ENCODE measurements at places on chromosomes 1 and 21. TPM values are rescaled to one million over a fixed set of nuclear protein-coding genes. Genes with fewer than 3 reads are reported as not detected.

DNA sequence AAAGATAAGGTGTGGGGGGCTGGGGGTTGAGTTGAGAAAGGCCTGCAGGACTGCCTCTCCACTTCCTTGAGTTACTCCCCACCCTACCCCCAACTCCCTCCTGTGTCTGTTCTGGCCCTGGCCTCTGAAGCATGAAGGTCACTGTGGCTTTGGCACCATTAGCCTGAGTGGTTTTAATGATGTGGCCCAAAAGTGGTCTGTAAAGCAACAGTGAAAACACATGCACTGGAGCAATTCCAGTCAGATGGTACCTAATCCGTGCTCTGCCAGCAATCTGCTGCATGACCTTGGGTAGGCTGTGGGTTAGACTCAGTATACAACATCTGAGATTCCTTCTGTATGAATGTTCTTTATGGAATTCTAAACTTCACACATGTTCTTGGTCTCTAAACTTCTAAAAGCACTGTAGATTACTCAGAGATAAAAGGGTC, 86.5 kb upstream of the ATP1A1 start:
- H3K27me3 ChIP-seq = no peaks in the 10 kb centered on the region
- H3K27ac ChIP-seq = no peak overlapping the region
- no peak for DNase-seq
- H3K4me3 ChIP-seq = no peak overlapping the region
- no peaks in the 10 kb centered on the region for H3K4me1 ChIP-seq

GRCh38 chr1:58439946-58440345, 106.6 kb downstream of the OMA1 start:
- peaks cover under 1% of the 10 kb centered on the region for H3K4me1 ChIP-seq
- DNase-seq = no peak
- H3K4me3 ChIP-seq = no peak overlapping the region
- H3K27ac ChIP-seq = no peak overlapping the region
- no peaks in the 10 kb centered on the region for H3K36me3 ChIP-seq

- peak overlapping the region; percentile 3 for H3K27ac ChIP-seq
- H3K36me3 ChIP-seq = peaks cover 79% of the 10 kb centered on the region
- H3K4me3 ChIP-seq = no peak overlapping the region
- no peaks in the 10 kb centered on the region for H3K27me3 ChIP-seq
Measured at GRCh38 chr21:34835526-34835925, 166.7 kb downstream of the CLIC6 start.

DNA sequence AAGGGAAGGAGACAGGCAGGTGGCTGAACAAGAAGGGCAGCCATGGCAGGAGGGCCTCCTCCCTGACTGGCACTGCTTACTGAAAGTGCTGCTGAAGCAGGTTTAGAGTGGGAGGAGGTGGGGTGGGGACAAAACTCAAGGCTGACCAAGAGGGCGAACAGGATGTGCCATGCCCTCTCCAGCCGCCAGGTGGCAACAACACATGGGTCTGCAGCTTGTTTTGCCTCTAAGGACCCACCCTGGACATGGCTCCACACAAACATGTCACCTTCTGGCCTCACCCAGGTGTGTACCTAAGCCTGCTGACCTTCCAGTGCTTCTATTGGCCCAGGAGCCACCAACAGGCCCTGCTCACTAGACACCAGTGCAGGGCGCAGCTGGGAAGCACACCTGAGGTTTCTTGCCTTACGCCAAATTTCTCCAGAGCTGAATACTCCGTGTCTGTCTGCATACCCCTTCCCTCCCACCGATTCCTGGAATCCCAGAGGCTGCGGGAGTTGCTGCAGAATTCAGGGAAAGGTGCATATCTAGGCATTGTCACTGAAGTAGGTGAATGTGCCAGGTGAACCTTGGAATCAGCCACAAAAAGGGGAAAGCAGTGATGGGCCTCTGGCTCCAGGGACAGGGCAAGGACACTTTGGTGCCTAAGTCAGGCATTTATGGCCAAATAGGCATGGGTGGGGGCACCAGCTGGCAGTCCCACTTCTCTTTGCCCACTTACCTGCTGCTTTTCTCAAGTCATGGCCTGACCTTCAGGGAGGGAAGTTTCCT, 5.3 kb downstream of the PSRC1 start:
- H3K27ac ChIP-seq = no peak overlapping the region
- no peaks in the 10 kb centered on the region for H3K27me3 ChIP-seq
- peaks cover 60% of the 10 kb centered on the region for H3K4me1 ChIP-seq
- H3K36me3 ChIP-seq = no peaks in the 10 kb centered on the region

DNA sequence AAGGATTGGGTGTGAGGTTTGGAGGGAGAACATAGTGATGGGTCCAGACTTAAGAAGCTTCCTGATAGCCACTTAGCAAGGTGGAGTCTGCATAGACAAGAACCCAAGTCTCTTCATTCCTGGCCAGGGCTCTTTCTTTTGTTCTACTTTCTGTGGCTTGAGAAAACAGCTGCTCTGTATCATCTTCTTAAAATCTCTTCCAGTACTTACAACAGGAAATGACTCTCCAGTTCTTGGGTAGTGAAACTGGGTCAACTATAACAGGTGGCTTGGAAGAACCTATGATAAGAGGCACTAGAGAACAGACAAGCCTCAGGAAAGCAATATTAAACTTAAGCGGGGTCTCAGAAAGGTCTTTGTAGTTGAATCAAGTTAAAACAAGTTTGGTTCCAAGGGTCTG, 148.1 kb upstream of the USP24 start:
- H3K27ac ChIP-seq = peak overlapping the region; percentile 19
- H3K4me1 ChIP-seq = no peaks in the 10 kb centered on the region
- no peak overlapping the region for H3K4me3 ChIP-seq
- no peaks in the 10 kb centered on the region for H3K36me3 ChIP-seq
- H3K27me3 ChIP-seq = no peaks in the 10 kb centered on the region

DNA sequence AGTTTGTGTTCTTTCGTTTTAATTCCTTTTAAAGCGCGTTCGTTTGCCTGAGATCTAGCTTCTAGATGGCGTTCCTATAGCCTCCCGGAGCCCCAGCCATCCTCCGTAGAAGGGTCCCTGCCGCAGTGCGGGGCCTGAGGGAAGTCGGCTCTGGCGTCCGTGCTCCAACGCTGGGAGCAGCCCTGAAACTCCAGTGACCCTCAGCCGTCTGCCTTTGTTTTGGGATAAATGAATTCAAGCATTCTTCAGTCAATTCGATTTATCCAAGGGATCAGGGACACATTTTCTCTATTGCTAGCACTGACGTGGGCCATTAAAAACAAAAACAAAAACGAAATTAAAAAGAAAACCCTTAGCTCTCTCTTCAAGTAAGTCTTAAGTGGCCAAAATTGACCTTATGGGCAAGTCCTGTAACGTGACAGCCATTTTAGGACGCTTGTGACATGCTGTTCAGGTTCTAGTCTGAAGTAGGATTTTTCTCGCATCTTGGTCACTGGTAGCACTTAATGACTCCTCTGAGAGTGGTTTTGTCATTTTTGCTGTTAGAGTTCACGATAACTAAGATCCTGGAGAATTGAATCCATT, 742 bp upstream of the HSPA13 start:
- peaks cover 15% of the 10 kb centered on the region for H3K4me1 ChIP-seq
- peak overlapping the region; percentile 75 for H3K4me3 ChIP-seq
- H3K36me3 ChIP-seq = peaks cover 3% of the 10 kb centered on the region
- no peaks in the 10 kb centered on the region for H3K27me3 ChIP-seq
- no peak for DNase-seq
- peak overlapping the region; percentile 94 for H3K27ac ChIP-seq

DNA sequence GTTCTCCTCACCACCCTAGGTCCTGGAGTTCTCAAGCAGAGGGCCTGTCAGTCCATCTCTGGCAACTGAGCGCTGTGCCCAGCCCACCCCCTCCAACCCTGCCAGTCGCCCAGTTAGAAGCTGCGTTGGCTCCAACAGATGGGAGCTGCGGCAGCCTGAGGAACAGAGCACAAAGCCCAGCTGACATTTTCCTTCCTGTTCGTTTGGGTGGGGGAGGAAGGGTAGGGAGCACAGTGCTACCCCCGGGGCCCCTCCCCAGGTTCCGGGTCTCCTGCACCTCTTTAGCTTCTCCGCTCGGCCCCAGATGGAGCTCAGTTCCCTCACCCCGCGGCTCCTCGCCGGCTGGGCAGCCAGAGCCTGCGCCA, 1.4 kb downstream of the LRRN2 start:
- peaks cover 26% of the 10 kb centered on the region for H3K4me1 ChIP-seq
- peaks cover 32% of the 10 kb centered on the region for H3K27me3 ChIP-seq
- peak overlapping the region; percentile 44 for H3K4me3 ChIP-seq
- H3K27ac ChIP-seq = peak overlapping the region; percentile 65
- H3K36me3 ChIP-seq = no peaks in the 10 kb centered on the region
- DNase-seq = no peak

DNA sequence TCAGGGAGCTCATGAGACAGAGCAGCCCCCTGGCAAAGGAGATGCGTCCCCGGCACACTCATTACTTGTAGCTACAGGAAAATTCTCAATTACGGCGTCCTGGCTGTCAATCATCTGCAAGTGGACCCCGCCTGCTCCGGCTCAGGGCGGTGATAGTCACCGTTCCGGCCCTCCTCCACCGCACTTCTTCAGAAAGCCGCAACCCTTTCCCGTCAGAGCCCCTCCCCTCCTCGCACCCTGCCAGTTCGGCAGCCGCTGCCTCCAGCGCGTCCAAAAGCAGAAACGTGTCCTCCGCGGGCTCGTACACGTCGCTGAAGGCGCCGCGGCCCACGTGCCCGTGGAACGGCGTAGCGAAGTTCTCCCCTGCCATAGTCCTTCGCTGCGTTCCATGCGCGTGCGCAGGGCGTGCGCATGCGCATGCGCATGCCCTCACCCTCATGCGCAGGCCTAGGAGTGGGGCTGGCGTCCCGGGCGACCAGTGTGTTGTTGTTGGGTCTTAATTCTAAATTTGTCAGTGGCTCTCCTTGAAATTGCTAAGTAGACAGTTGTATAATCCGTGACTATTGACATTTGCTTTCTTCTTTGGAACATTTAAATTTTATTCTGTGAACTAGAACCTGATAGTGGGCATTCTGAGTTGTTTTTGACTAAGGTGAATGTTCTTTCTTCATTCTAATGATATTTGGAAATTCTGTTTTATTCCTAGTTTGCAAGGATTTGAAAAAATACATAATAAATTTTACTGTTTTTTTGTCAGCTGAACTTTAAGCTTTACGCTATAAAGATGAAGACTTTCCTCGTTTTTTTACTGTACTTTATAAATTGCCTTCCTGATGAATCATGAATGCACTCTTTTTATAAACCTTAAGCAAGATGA, 107.5 kb downstream of the LTN1 start:
- H3K4me3 ChIP-seq = peak overlapping the region; percentile 45
- peaks cover 13% of the 10 kb centered on the region for H3K36me3 ChIP-seq
- DNase-seq = peak; percentile 98
- H3K27ac ChIP-seq = peak overlapping the region; percentile 97

- DNase-seq = no peak
- H3K4me3 ChIP-seq = no peak overlapping the region
- H3K36me3 ChIP-seq = no peaks in the 10 kb centered on the region
- H3K27ac ChIP-seq = no peak overlapping the region
Measured at GRCh38 chr1:58310881-58311280, 235.6 kb downstream of the OMA1 start.

DNA sequence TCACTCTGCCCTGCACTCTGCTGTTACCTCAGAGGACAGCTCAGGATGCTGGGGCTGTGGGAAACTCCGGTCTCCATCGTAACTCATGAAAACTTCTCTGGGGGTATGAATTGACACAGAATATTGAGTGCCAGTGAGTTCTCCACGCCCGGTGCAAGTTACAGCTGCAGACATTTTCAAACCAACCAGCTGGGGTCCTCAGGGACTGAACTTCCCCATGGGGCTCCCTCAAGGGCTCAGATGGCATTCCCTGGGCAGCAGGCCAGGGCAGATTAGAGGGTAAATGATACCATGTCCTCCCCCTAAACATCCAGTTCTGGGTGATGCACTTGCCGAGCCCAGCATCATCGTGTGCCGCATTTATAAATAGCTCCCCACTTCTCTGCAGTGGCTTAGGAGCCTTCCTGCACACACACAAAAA, 27.8 kb upstream of the CCSAP start:
- H3K27ac ChIP-seq = no peak overlapping the region
- H3K4me3 ChIP-seq = no peak overlapping the region
- H3K36me3 ChIP-seq = no peaks in the 10 kb centered on the region
- H3K4me1 ChIP-seq = peaks cover 7% of the 10 kb centered on the region
- peaks cover 23% of the 10 kb centered on the region for H3K27me3 ChIP-seq
- DNase-seq = no peak

DNA sequence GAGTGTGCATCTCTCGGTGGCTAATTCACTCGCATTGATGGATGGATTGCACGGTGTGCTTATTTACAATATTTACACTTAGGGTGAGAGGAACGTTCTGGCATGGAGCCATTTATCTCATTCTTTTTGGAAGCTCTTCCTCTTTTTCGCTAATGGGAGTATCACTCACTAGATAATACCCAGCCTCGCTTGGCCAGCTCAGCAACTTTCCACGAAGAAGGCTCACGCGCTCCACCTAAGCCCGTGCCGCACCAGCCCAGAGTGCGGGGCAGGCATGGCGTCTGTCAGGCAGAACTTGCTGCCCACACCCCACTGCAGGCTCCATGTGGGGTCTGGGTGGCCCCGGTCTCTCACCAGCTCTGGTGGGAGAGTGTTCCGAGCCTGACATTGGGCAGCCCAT, 484.9 kb downstream of the NPHP4 start:
- no peak overlapping the region for H3K27ac ChIP-seq
- no peak for DNase-seq
- peaks cover 5% of the 10 kb centered on the region for H3K4me1 ChIP-seq
- H3K4me3 ChIP-seq = no peak overlapping the region

DNA sequence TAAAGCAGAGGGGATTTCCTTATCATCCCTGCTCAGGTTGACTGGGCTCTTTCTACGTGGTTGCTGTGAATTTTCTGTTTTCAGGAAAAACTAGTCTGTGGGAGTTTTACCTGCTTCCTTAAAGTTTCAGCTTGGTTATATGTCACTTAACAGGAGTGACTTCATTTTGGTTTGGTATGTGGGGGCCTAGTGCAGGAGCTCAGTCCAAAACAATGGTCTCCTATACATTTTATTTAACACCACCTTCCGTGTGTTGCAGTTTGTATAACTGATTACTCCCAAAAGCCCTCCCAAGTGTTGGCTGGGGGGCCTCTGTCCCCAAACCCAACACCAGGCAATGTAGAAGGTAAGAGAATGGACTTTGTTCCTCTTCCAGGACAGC, 5.3 kb downstream of the IL23R start:
- H3K36me3 ChIP-seq = no peaks in the 10 kb centered on the region
- no peak overlapping the region for H3K4me3 ChIP-seq
- H3K27ac ChIP-seq = no peak overlapping the region
- no peak for DNase-seq
- no peaks in the 10 kb centered on the region for H3K27me3 ChIP-seq

AKR7A3 gene
- total RNA-seq = 1.4 TPM

SZRD1 gene
- 129 TPM for total RNA-seq
